ENCODE measurements at places on chromosomes 13 and 19.

DNA sequence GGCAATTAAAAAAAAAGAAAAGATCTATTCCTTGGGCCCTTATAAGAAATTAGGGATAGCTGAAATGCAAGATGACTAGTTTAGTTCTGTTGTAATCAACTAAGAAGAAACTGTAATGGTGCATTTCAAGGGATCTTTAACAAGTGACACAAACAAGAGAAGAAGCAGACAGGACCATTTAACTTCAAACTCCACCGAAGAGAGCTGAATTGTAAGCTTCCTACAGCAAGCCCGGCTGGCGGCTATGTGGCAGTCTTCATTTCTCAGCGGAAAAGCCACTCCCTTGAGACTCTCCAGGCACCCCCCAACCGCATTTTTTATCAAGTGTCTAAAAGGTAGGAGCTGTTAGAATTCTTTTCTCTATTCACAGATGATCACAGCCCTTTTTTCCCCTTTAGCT, 305.2 kb upstream of the ZNF507 start:
- no peak for DNase-seq

GRCh38 chr13:46595885-46596275, 42.9 kb downstream of the LRCH1 start:
- no peak for DNase-seq

- DNase-seq: no peak
Observed at GRCh38 chr13:100314132-100314910, 225.4 kb downstream of the PCCA start.

- peak; percentile 74 for DNase-seq
Observed at GRCh38 chr13:47033216-47033615, 136.4 kb upstream of the HTR2A start.

- DNase-seq: no peak
Observed at GRCh38 chr19:23561341-23561740, 125.7 kb downstream of the ZNF675 start.

GRCh38 chr13:100536643-100537180, 51.9 kb downstream of the GGACT start:
- no peak for DNase-seq

DNA sequence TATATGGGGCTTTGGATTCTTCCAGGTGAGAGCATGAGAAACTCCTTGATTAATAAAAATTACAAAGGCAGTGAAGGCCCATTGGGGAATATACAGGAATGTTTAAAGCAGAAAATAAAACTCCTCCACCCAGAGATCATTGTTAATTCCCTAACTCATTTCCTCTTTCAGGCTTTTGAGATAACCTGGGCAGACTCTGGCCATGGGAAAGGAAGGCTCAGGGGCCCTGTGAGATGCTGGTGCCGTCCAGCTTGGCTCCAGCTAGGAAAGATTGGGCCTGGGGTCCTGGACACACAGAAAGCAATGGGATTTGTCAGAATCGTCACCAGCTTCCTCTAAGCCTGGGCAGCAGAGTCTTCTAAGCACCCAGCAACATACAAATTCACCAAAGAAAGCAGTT, 36.8 kb upstream of the SPATA13 start:
- no peak for DNase-seq

DNA sequence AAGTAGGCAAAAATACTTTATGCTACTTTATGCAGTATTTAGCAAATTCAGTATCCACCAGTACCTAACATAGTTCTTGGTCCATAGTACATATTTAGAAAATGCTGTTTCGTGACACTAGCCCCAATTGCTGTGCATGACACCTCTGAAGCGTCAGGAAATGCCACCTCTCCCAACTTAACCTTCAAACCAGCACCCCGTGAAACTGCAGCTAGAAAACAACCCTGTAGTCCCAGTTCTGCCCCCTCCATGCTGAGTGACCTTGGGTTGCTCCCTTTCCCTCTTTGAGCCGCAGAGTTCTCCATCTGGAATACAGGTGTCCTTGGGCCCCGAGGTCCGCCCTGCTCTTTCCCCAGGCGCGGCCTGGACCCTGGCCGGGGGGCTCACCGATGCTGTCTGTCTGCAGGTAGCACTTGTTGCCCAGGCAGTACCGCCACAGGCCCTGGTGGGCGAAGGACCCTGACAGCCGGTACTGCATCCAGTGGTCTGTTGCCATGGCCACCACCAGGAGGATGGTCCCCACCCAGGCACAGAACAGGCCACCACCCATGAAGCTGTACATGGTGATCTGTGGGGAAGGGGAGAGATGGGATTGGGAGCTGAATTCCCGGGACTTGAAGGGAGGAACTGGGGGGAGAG, 773 bp downstream of the LIM2 start:
- no peak for DNase-seq

DNA sequence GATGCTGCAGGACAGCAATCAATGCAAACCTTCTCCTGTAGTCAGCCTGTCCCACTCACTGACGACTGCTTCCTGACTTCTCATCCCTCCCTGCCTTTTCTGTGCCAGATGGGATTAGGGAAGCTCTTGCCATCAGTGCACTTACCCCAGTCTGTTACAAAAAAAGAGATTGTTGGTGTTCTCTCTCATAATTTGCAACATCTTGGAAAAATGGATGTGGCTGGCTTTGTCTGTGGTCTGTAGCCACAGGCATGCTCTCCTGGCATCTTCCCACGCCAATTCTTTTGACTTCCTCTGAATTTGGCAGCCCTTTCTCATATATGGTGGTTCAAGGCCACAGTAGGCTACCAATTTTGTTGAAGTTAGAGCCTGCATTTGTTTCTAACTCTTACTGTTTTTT, 11.6 kb upstream of the HTR2A start:
- peak; percentile 85 for DNase-seq

GRCh38 chr19:40175820-40176219, 15.4 kb upstream of the MAP3K10 start:
- DNase-seq: no peak

GRCh38 chr13:22449251-22449650, 731.5 kb upstream of the SGCG start:
- DNase-seq: no peak

DNA sequence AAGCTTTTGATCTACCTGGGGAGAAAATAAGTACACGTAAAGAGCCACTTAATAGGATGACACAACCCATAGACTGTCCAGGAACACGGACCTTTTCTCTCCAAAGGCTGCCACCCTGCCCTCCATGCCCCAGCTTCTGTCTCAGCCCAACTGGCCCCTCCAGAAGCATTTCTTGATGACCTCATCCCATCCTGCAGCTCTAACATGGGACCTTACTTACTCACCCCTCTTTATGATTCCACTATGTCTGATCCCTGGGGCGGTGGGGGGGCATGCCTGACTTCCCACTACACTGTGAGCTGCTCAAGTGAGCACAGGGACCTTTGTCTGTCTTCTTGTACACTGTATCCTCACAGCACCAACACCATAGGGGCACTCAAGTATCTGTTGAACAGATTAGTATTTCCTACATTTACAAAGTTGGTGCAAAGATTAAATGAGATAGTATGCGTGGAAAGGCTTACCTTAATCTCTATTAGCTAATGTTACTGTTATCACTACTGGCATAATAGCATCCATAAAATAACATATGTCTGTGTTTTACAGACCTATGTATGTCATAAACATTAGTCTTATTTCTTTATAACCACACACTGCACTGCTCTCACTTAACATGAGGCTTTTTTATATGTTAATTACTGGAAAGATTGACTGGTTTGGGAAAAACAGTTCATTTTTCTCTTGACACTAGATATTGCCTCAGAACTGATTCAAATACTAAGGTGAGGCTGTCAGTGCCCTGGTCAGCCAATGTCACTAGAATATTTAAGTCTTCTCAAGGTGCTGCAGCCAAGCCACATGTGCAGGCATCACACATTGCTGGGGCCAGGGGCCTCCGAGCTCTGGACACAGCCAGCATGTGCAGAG, 100.9 kb downstream of the FOXO1 start:
- no peak for DNase-seq

DNA sequence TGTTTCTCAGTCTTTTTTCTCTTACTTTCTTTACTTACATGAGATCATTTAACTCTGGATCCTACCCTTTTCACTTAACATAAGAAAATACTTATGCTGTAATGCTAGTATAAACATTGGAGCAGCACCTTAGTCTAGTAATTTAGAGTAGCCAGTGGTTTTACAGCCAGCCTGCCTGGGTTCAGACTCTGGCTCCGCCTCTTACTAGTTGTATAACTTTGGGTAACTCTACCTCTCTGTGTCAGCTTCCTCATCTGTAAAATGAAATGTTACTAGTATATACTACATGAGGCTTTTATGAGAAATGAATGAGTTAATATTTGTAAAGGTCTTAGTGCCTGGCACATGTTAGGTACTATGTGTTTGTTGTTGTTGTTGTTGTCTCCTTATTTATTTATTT, 5.6 kb downstream of the CDADC1 start:
- DNase-seq: no peak

DNA sequence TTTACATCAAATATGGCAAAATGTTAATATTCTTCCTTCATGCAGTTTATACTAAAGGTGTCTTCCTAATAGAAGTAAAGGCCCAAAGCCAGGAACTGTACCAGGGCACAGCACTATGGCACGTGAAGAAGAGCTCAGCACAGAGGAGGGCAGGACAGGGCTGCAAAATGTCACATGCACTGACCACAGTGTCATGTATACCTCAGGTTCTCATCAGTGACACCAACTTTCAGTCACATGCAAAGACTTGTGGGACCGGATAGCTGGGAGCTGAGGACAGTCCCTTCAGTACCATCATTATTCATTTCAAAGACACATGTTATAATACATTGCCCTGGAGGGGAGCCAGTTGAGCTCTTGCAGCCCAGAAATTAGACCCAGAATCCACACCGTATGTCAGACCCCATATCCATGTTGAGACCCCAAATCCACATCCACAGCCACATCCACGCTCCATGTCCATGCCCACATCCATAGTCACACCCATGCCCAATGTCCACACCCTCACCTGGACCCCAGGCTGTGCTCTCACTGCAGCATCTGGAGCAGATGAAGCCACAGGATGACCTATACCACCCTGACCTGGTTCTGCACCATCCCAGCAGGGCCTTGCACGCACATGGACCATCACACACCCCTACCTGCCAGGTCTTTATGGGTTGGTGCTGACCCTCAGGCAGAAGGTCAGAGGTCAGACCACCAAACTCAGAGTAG, 111.8 kb downstream of the TUBA3C start:
- no peak for DNase-seq

GRCh38 chr13:40063703-40064102, 408.2 kb downstream of the COG6 start:
- DNase-seq: no peak

- DNase-seq: no peak
Observed at GRCh38 chr13:95033890-95034289, 267.4 kb downstream of the ABCC4 start.

DNA sequence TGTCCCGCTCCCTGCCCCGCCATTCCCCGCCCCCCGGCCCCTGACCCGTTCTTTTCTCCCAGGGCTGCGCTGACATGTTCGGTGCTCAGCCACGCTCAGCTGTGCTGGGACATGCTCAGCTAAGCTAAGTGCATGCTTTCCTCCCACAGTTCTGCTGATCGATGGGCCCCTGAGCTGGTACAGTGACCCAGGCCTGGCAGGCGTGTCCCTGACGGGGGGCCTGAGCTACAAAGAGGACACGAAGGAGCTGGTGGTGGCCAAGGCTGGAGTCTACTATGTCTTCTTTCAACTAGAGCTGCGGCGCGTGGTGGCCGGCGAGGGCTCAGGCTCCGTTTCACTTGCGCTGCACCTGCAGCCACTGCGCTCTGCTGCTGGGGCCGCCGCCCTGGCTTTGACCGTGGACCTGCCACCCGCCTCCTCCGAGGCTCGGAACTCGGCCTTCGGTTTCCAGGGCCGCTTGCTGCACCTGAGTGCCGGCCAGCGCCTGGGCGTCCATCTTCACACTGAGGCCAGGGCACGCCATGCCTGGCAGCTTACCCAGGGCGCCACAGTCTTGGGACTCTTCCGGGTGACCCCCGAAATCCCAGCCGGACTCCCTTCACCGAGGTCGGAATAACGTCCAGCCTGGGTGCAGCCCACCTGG, 3.7 kb downstream of the TNFSF9 start:
- no peak for DNase-seq

DNA sequence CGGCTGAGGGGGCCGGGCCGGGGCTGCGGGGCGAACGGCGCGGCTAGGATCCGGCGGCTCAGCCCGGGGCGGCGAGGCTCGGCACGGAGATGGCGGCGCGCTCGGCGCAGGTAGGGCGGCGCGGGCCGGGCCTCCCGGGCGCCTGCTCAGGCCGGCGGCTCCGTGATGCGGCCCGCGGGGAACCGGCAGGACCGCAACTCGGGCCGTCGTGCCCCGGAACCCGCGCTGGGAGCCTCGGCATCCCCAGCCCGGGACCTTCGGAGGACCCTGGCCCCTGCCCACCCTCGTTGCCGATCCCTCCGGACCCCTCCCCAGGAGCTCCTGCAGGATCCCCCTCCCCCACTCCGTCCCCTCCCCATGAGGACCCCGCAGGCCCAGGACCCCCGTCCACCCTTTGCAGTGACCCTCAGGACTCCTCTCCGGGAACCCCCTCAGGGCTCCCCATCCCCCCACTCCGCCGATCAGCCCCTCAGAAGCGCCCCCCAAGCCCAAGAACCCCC, 304 bp downstream of the EVI5L start:
- DNase-seq: no peak

- DNase-seq: no peak
Observed at GRCh38 chr13:51305271-51305967, 34.1 kb upstream of the SERPINE3 start.

GRCh38 chr19:21109116-21109515, 27.1 kb downstream of the ZNF714 start:
- DNase-seq: peak; percentile 19

- peak; percentile 69 for DNase-seq
Observed at GRCh38 chr19:47156861-47157430, 26.3 kb downstream of the SAE1 start.

GRCh38 chr19:14555918-14556661, 15.8 kb downstream of the NDUFB7 start:
- DNase-seq: peak; percentile 28

- no peak for DNase-seq
Observed at GRCh38 chr13:20719783-20720182, 16.3 kb downstream of the IL17D start.

DNA sequence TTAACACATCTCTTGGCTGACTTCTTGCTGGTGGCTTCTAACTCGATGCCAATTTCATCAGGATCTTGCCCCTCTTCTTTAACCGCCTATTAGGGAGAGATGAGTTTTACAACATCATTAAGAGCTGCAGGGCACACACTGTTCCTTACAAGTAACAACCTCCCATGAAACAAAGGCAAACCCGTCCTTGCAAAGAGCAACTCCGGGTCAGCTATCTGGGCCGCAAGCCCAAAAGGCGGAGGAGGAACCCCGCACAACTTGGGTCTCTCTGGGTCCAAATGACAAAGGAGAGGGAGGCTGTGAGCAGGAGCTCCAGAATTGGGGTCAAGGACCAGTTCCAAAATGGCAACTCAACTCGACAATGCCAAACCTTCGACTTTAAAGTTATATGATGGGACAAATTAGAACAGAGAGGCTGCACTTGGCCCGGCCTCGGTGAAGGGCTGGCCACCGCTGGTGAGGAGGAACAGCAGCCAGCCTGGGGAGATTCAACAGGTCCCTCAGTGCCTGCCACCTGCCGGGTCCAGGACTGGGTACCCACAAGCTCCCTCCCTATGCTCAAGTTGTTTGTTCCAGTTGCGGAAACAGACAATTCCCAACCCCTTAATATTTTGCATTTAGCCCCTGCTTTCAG, 1.1 kb downstream of the SAFB2 start:
- no peak for DNase-seq
